ENCODE measurements at places on chromosomes 1 and 21. TPM values are rescaled to one million over a fixed set of nuclear protein-coding genes. Genes with fewer than 3 reads are reported as not detected.

JMJD4 gene
- 30.4 TPM for total RNA-seq

LORICRIN gene
- total RNA-seq, result not detected

HRNR gene
- not detected for total RNA-seq

GJB3 gene
- not detected for total RNA-seq

NUP133 gene
- 35.1 TPM for total RNA-seq

DMRTA2 gene
- total RNA-seq, result under 0.01 TPM

CYP4A22 gene
- total RNA-seq, result not detected

SMCP gene
- total RNA-seq, result not detected

PTGS2 gene
- total RNA-seq, result 3.3 TPM

ROR1 gene
- total RNA-seq, result 46.9 TPM

TMEM53 gene
- 7.7 TPM for total RNA-seq

CD84 gene
- 0.29 TPM for total RNA-seq

TYW3 gene
- 17.4 TPM for total RNA-seq
